ENCODE measurements at places on chromosomes 3 and 15. TPM values are rescaled to one million over a fixed set of nuclear protein-coding genes. Genes with fewer than 3 reads are reported as not detected.

DNA sequence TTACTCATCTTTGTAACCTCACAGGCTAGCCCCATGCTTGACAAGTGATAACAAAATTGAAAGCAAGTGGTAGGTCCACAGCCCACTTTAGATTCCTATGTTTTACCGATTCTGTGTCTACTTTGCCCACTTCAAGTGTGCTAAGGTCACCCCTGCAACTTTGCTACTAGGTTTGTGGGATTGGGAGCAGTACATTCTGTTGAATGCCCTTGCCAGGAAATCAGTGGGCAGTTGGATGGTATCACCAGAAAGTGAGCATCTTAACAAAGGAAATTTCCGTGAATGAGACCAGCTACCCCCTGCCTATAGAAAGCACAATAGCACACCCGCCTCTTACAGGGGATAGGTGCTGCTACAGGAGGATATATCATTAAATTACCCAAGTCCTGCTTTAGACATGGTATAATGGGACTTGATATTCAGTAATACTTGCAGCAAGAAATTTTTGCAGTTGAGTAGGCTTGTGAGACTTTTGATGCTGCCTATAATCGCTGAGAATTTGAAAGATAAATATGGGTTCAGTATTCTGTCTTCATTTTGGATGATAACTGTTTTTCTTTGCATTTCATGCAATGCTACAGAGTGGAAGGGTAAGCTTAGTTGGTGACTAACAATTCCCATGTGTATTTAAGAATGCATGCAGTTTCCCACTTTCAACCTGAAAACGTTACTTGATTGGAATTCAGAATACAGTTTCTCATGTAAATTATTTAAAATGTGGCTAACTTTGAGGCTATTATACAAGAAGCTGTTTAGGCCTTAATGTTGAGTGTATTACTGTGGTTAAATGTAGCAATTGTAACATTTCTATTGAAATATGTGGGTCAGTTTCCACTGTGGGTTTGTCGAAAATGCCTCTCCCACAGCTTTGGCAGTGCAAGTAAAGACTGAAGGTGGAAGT is 9.5 kb downstream of the EBLN2 start:
- no peak for DNase-seq

- DNase-seq, result no peak
Measured at GRCh38 chr3:46193436-46193835, 14.7 kb downstream of the CCR1 start.

DNA sequence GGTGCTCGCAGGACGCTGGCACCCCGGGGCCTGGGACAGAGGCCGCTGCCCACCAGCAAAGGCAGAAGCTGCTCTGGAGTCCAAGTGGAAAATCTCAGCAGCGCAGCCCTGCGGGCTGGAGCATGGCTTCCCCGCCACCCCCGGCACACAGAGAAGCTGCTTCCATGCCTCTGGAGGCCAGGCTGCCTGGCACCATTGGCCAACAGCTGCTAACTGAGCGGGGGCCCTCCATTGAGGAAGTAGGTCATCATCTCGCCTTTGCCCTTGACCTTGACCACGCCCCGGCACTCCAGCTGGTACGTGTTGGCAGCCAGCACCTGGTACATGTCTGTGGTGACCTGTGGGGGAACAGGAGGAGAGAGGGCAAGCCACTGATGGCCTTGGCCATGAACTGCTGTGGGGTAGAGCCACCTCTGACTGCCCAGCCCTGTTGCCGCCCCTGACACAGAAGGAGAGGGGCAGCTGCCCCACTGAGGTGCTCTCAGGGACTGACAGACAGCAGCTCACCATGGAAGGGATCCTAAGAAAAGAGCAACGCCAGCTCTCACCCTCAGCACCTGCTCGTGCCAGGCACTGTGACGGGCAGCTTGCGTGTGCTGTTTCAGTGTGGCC is 82.8 kb downstream of the SEC22A start:
- no peak for DNase-seq

- no peak for DNase-seq
Measured at GRCh38 chr3:177013681-177014280, 183.5 kb downstream of the TBL1XR1 start.

DNA sequence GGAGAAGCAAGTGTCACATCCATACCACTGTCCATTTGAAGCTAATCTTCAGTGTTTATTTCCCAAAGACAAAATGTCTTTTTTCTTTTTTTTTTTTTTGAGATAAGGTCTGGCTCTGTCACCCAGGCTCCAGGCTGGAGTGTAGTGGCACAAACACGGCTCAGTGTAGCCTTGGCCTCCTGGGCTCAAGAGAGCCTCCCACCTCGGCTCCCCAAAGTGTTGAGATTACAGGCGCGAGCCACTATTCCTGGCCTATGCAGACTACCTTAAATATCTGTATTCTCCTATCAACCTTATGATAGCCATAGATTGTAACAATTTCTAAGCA is 27.7 kb upstream of the VPS33B start:
- DNase-seq, result no peak

GRCh38 chr3:111769110-111769991 is 89.7 kb upstream of the PHLDB2 start:
- DNase-seq, result no peak

DNA sequence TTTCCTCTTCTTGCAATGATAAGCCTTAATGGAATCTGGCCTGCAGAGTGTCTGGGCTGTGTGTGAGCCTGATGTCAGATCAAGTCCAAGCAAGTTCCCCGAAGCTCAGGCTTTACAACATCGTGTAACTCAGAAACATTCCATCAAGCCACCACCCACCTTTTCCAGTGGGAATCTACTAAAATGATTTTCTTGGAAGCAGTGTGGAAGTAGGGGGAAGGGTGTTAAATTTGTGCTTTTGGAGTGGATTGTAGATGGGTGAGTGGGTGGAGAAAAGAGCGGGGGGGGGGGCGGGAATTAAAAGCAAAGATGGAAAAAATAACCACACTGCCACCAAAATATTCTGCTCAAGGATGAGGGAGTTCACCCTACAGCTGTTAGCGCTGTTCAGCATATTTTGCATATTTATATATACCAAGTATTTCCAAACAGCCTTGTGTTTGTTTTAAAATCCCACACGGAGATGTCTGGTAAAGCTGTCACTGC is 53.6 kb downstream of the VGLL3 start:
- DNase-seq, result no peak

GRCh38 chr3:143753456-143753855 is 94.8 kb downstream of the SLC9A9 start:
- no peak for DNase-seq

DNA sequence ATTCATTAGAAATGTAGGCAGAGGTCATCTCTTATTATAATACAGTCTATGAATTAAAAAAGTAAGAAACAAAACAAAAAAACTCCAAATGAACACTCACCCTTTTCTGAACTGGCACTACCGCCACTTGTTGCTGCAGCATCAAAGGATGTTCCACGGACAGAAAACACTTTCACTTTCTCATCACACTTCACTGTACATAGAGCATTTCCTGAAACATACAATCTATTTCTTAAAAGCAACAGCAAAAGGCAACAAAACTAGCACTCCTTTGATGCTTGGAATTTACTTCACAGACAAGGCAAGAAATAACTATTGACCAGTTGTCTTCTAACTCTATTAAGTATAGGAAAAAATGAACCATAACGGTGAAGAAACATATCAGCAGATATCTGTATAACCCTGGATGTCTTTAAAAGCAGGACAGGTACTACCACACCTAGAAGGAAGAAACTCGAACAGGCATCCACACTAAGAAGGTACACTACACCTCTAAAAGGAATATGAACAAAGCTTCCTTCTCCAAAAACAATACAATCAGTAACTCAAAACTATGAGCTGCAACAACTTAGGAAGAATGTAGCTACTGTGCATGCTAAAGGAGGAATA is 24.9 kb downstream of the ETFA start:
- DNase-seq, result peak; percentile 21

GRCh38 chr15:71512682-71513006 is 297.7 kb upstream of the NR2E3 start:
- DNase-seq, result no peak

DNA sequence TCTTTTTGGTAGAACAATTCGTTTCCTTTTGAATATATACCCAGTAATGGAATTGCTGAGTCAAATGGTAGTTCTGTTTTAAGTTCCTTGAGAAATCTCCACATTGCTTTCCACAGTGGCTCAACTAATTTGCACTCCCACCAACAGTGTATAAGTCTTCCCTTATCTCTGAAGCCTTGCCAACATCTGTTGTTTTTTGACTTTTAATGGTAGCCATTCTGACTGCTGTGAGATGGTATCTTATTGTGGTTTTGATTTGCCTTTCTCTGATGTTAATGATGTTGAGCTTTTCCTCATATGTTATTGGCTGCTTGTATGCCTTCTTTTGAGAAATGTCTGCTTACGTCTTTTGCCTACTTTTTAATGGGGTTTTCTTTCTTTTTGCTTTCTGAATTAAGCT is 270.6 kb upstream of the MEIS2 start:
- no peak for DNase-seq

GRCh38 chr15:69612112-69612511 is 159.5 kb downstream of the RPLP1 start:
- DNase-seq, result no peak

DNA sequence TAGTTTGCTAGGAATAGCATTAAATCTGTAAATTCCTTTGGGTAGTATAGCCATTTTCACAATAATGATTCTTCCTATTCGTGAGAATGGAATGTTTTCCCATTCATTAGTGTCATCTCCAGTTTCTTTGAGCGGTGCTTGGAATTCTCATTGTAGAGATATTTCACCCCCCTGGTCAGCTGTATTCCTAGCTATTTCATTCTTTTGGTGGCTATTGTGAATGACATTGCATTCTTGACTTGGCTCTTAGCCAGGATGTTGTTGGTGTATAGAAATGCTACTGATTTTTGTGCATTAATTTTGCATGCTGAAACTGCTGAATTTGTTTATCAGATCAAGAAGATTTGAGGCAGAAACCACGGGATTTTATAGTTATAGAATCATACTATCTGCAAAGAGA is 690.5 kb upstream of the ALCAM start:
- DNase-seq, result no peak

DNA sequence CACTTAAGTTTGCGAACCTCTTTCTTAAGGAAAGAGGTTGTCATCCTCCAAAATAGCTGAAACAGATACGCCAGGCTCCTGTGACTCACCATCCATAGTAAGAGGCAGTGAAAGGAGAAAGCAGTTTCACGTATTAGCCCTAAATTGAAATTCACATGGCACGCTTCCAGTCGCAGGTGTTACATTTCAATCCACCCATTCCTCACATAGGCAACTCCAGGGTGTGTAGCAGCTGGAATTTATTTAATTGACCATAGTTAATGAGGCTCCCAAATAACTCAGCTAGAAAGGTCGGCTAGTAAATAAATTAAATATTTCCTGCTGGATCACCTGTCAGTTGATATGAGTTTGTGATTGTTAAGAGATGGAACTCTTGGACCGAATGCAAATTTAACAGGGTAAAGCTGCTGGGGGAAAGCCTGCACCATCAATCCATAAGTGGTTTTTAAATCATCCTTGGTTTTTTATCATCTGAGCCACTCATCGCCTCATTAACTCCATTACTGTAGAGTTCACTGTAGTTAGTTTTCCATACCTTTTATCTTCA is 19.6 kb downstream of the NSUN3 start:
- DNase-seq, result no peak

GRCh38 chr15:54298396-54298795 is 320.2 kb downstream of the UNC13C start:
- DNase-seq, result no peak

DNA sequence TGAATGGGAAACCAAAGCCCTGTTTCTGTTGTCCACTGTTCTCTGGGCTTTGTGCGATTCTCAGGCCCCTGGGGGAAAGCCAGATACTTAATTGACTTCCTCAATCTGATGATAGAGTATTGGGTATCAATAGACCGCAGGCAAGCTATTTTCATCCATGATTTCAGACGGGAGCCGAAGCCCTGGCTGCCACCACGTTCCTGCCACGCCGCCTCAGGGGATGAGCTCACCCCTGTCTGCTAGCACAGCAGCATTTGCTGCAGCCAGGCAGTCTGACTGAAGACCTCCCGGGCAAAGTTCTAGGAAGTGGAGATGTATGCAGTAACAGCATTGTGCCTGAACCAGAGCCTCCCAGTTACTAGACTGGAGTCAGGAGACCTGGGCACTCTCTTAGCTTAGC is 69.8 kb downstream of the ISG20 start:
- no peak for DNase-seq

DNA sequence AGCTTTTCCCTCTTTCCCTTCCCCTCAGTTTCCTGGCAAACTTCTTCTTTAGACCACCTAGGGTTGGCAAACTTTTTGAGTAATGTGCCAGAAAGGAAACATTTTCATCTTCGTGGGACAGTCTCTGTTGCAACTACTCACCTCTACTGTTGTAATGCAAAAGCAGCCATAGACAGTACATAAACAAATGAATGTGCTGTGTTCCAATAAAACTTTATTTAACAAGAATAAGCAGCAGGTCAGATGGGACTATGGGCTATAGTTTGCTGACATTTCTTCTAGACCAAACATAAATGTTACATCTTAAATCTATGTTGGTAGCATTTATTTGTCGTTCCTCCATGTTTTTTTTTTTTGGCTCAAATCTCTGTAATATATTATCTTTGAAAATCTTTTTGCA is 552.4 kb downstream of the EDEM1 start:
- DNase-seq, result no peak

DNA sequence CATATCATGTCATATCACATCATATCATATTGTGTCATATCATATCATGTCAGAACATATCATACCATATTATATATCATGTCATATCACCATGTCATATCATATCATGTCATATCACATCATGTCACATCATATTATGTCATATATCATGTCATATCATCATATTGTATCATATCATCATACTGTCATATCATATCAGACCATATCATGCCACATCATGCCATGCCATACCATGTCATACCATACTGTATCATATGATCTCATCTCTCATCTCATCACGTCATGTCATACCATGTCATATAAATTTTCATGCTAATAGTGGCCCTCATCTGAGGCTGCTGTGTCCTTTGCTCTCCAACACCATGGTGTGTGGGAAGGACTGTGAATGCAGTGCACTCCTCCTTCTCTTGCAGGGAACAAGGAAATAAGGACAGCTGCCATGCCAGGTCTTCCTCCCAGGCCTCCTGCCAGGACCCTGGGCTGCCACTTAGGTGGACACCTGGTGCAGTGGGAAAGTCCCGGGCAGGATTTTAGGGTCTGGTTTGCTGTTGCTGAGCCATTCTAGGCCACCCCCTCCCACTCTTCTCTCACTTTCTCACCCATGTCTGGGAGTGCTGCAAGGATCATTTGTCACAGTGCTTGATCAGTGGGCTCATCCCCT is 72.4 kb upstream of the TRPM1 start:
- DNase-seq, result no peak

CRBN gene
- 62.9 TPM for total RNA-seq

STX19 gene
- not detected for total RNA-seq

ANO10 gene
- 11.8 TPM for total RNA-seq

THOC7 gene
- 80.9 TPM for total RNA-seq

SCAMP5 gene
- total RNA-seq, result 0.31 TPM

LRRC15 gene
- total RNA-seq, result not detected

LSMEM2 gene
- total RNA-seq, result not detected

APH1B gene
- 30.6 TPM for total RNA-seq

NLGN1 gene
- not detected for total RNA-seq

PLA2G4E gene
- not detected for total RNA-seq

RNU5B-1 gene
- not detected for total RNA-seq
